ENCODE measurements at places on chromosomes 11 and 22.

GRCh38 chr11:66467034-66467659 lies 442 bp downstream of the PELI3 start:
- no peak for DNase-seq

- DNase-seq = no peak
These were observed 40.4 kb downstream of the SHISAL1 start for GRCh38 chr22:44272401-44272771.

GRCh38 chr11:33716243-33716642 lies 15.6 kb upstream of the C11orf91 start:
- DNase-seq = no peak

DNA sequence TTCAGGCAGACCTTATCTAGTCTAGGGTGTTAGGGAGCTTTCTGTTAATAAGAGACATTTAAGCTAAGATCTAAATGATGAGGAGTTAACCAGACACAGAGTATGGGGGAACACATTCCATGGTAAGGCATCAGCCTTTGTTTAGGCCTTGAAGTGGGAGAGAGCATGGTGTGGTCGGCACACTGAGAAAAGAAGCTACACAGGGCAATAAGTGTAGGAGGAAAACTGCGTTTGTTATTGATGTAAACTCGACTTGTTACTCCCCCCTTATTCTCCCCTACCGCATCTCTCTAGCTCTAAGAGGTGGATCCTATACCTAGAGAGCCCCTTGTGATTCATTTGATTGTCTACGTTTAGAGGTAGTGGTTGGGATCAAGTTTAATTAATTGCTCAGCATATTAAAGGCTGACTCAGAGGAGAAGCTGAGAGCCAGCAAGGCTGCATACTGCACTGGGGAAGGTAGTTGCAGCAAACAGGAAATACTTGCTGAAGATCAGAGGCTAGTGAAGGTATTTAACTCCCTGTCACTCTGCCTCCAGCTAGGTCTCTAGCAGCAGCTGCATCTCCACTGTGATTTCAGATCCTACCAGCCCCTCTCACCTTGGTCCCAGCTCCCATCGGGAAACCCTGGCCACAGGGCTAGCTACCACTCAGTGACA lies 86.8 kb upstream of the TEAD1 start:
- DNase-seq = no peak

- DNase-seq = no peak
These were observed 92.9 kb upstream of the RCN1 start for GRCh38 chr11:31997955-31998354.

DNA sequence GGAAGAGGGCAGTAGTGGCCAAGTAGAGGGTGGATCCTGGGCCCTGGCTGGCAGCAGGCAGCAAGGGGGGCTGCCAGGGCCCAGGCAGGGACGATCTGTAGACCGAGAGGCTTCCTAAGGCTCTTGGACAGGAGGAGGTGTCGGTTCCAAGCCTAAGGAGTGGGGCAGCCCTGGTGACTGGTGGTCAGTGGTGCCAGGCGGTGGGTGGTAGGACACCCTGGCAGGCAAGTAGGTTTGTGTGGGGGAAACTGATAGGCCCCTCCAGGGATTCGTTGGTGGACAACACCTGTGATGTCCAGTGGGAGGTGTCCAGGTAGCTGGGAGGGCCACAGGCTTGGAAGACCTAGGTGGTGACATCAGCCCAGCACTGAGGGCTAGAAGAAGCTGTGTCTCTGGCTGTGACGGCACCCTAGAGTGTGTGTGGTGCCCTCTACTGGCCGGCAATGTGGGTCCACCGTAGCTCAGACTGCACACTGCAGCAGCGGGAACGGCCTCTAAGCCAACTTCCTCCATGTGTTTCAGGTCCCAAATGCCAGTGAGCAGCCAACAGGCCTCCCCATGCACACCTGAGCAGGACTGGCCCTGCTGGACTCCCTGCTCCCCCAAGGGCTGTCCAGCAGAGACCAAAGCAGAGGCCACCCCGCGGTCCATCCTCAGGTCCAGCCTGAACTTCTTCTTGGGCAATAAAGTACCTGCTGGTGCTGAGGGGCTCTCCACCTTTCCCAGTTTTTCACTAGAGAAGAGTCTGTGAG lies 9.4 kb upstream of the SAMM50 start:
- DNase-seq = peak; percentile 39

DNA sequence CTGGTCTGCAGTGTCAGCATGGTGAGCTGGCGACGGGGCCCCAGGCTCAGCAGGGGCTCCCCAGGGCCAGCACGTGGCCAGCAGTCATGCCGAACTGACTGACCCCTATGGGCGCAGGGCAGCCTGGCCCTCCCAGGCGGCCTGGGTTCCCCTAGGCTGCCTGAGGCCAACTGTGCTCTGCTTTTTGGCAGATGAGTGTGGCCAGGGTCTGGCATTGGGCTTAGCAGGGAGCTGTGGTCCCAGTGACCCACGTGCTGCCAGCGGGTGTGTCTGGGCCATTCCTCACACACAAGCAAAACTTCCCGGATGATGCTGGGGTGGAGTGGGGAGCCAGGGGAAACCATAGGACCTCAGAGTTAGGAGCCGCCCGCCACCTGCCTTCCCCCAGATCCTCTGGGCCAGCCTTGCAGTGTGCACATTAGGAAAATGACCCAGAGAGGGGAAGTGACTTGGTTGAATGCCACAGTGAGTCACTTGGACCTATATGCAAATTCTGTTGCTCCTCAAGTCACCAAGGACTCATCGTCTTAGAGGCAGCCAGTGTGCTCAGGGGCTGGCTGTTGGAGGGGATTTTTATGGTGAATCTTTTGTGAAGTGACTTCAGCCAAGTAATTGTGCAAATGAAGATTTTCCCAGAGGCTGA lies 6.5 kb downstream of the ADORA2A start:
- DNase-seq = no peak

GRCh38 chr11:80343436-80343835 lies 902.6 kb upstream of the TENM4 start:
- no peak for DNase-seq

DNA sequence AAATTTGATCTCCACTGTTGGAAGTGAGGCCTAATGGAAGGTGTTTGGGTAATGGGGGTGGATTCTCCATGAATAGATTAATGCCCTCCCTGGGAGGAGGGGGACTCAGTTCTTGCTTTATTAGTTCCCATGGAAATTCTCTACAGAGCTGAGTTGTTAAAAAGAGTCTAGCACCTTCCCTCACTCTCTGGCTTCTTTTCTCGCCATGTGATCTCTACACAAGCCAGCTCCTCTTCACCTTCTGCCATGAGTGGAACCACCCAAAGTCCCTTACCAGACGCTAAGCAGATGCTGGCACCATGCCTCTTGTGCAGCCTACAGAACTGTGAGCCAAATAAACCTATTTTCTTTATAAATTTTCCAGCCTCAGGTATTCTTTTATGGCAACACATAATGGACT lies 465.8 kb upstream of the ANO5 start:
- DNase-seq = no peak

GRCh38 chr11:120554766-120555432 lies 43.4 kb downstream of the GRIK4 start:
- DNase-seq = no peak

- DNase-seq = no peak
These were observed 77.4 kb downstream of the RELT start for GRCh38 chr11:73453562-73453961.

DNA sequence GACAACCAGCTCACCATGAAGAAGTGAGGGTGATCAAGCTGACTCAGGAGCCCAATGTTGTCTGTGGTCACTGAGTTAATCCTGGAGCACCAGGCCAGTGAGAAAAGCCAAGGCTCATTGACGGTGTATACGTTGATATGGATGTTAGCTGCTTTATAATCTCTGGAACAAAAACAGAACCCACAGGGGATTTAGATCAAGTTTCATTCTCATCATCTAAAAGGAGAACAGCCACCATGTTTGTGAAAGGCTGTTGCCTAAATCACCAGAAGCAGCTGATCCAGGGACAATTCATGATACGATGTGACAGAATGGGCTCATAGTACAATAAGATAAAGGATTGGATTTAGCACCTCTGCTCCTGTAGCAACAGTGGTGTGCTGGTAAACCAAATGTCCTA lies 68.5 kb downstream of the GDPD4 start:
- no peak for DNase-seq

GRCh38 chr11:44868021-44868420 lies 82.7 kb downstream of the TP53I11 start:
- no peak for DNase-seq

GRCh38 chr11:125454047-125454446 lies 42.0 kb downstream of the FEZ1 start:
- no peak for DNase-seq

DNA sequence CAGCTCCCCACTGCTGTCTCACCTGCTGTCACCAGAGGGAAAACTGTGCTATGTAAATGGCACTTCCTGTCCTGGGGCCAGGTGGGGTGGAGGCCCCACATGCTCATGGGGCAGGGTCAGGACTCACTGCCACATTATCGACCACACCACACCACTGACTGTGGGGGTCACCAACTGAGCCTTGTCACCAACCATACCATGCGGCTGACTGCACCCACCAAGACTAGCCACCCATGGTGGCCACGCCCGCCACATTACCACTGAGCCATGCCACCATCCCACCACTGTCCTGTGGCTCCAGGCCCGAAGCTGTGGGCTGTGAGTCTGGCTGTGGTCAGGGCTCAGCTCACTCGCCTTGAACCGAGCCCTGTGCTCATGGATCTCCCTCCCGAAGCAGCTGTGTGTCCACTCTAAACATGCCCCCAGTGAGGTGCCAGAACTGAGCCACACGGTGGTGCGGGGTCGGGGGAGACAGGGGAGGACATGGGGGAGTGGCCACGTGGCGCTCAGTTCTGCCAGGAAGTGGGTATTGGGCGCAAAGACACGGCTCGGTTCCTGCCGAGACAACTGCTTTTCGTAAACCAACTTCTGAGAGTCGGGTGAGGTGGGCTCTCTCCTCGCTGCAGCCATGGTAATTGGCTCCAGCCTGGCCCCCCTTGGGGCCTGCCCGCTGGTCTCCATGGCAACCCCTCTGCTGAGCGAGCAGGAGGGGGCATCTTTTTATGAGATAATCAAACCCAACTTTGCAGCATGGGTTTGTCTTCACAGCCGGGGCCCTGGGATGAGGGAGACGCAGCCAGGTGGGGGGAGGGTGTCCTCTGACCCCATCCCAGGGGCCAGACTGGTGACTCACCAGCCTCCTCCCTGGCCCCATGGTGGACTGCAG lies 23.2 kb downstream of the RTN4R start:
- DNase-seq = no peak

- no peak for DNase-seq
These were observed 2.6 kb upstream of the GANAB start for GRCh38 chr11:62648967-62649364.

GRCh38 chr11:133693110-133693509 lies 152.2 kb downstream of the SPATA19 start:
- no peak for DNase-seq

- no peak for DNase-seq
These were observed 19.2 kb downstream of the NPTXR start for GRCh38 chr22:38824585-38824984.

DNA sequence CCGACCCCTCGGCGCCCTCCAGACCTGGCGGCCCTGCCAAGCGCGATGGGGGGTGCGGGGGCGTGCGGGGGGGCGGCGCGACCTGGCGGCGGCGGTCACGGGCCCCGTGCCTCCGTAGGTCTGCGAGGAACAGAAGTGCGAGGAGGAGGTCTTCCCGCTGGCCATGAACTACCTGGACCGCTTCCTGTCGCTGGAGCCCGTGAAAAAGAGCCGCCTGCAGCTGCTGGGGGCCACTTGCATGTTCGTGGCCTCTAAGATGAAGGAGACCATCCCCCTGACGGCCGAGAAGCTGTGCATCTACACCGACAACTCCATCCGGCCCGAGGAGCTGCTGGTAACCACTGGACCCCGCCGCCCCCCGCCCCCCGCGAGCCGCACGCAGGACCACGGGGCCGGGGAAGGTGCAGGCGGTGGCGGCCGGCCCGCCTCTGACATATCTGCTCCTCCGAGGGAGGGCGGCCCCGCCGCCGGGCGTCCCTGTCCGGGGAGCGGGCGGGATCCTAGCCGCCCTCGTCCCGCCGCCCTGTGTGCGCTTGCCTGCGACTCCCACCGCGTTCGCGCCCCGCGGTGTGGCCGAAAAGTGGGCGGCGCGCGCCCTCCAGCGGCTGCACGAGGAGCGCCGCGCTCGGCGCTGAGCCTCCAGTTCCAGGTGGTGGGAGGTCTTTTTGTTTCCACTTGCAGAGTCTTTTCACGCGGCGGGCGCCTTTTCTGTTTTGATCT lies 2.1 kb downstream of the CCND1 start:
- peak; percentile 63 for DNase-seq

DNA sequence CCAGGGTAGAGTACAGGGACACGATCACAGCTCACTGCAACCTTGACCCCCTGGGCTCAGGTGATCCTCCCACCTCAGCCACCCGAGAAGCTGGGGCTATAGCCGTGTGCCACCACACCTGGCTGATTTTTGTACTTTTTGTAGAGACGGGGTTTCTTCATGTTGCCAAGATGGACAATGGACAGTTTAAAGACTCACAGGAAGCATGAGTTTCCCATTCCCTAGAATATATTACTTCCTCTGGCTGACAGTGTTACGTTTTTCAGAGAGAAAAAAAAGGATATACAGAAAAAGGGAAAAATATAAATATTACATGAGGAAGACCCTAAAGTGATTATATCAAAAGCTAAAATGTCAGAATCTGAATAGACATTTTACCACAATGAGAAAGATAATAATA lies 72.3 kb downstream of the RSF1 start:
- DNase-seq = no peak

- DNase-seq = no peak
These were observed 123.3 kb upstream of the RCN1 start for GRCh38 chr11:31967404-31968130.

GRCh38 chr22:40121461-40121860 lies 56.3 kb upstream of the TNRC6B start:
- DNase-seq = no peak
